Activated naive CD8-positive, alpha-beta T cell treated with anti-CD3 and anti-CD28 coated beads for 36 hours (primary cell): ENCODE measurements at places on chromosomes 4 and X. TPM values are rescaled to one million over a fixed set of nuclear protein-coding genes. Genes with fewer than 3 reads are reported as not detected.

The HSD17B13 gene
- not detected for total RNA-seq

The USP26 gene
- total RNA-seq: not detected

DNA sequence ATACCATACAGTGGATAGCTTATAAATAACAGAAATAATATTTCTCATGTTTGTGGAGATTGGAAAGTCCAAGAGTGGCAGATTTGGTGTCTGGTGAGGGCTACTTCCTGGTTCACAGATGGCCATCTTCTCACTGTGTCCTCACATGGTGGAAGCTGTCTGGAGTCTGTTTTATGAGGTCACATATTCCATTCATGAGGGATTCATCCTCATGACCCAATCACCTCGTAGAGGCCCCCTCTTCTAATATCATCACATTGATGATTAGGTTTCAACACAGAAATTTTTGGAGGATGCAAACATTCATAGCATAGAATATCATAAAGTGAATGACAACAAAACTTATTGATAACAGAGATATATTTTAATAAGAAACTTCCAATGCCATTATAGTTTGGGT is 568.0 kb downstream of the STIM2 start:
- no peak for DNase-seq

DNA sequence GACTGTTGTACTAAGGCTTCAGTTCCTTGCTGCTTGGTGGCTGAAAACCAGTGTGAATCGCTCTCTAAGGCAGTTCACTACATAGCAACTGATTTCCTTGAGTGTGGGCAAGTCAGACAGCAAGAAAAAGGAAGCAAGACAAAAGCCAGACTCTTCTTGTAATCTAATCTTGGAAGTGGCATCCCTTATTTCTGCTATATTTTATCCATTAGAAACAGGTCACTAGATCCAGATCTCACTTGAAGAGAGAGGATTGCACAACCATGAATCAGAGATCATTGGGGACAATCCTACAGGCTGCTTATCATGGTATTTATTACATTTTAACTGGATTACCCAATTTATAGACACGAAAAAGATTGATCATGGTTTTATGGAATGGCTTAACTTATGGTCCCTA is 684.5 kb downstream of the GRID2 start:
- no peak for DNase-seq

GRCh38 chrX:56764975-56765791 is 36.1 kb downstream of the NBDY start:
- DNase-seq: no peak
